ENCODE measurements at places on chromosomes 7 and 10.
A peak's percentile ranks its signal among the peaks of the same experiment; 100 is the strongest.

- no peak for DNase-seq
Measured at GRCh38 chr7:85733169-85733915, 546.5 kb upstream of the SEMA3D start.

DNA sequence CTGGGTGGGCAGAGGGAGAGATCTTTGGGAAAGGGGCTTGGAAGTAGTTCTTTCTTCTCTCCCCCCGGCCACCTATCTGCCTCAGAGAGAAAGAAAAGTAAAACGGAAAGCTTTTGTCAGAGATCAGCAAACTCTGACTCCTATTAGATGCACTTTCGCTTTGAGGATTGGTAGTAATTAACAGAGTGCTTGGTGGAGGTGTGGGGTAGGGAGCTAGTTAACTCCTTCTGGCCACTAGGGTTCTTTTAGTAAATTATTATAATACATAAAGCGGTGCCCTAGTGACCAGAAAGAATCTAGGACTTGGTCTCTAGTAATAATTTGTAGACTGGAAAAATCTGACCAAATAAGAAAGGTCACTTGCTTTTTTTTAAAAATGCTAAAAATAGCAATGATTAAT is 54.6 kb downstream of the CPVL start:
- peak; percentile 45 for DNase-seq

- DNase-seq = no peak
Measured at GRCh38 chr7:136741941-136742340, 126.5 kb upstream of the CHRM2 start.

- no peak for DNase-seq
Measured at GRCh38 chr10:133379801-133380666, 972 bp downstream of the PAOX start.

DNA sequence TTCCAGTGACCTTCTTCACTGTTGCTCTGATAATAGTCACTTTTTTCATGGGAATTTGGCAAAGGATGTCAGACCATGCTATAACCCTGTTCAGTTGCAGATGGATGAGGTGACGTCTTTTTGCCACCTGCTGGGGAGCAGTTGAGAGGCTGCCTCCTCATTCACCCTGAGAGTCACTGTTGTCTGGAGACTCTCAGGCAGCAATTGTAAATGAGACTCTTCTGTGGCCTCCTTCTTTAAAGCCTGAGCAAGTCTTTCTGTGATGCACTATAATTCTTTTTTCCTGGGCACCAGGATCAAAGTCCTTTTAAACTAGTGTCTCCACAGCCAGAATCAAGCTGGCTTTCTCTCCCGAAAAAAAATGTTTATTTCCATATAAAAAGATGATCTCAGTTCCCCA is 345.1 kb downstream of the ARL4A start:
- DNase-seq = no peak

- no peak for DNase-seq
Measured at GRCh38 chr10:58651040-58651439, 138.4 kb downstream of the BICC1 start.

GRCh38 chr7:149620961-149621360 is 123.4 kb upstream of the ZNF746 start:
- DNase-seq = peak; percentile 18

DNA sequence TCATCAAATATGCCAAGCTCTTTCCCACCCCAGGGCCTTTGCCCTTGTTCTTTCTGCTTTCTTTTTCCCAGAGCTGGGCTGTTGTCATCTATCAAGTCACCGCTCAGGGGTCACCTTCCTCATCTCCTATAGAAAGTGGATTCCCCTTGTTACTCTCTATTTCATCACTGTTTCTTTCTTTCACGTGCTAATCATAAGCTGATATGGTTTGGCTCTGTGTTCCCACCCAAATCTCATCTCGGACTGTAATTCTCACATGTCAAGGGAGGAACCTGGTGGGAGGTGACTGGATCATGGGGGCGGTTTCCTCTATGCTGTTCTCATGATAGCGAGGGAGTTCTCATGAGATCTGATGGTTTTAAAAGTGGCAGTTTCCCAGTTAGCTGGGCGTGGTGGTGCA is 17.0 kb upstream of the TIAL1 start:
- no peak for DNase-seq

DNA sequence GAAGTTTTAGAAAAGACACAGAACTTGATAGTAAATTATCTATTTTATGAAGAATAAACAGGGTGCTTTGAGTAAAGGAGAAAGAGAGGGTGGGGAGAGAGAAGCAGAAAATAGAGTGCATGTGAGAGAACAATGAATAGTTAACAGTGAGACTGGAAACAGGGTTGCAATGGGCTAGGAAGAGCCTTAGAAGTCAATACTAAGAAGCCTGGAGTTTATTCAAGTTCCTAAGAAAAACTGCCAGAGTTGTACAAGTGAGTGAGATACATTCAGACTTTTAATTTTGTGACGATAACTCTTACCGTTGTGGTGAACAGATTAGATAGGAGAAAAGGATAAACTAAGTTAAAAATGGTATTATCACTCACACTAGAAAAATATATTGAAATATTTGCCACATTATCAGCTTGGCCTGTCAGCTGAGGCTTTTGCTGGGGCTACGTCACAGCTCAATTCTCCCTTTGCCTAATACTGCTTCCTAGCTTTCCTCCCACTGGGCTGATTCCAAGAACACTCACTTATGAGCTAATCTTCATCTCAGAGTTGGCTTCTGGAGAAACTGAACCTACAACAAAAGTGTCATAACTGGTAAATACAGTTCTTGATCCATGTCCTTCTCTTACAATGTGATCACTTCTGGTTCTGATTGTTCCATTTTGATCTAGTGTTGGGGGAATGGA is 92.7 kb downstream of the SEMA3D start:
- DNase-seq = no peak

DNA sequence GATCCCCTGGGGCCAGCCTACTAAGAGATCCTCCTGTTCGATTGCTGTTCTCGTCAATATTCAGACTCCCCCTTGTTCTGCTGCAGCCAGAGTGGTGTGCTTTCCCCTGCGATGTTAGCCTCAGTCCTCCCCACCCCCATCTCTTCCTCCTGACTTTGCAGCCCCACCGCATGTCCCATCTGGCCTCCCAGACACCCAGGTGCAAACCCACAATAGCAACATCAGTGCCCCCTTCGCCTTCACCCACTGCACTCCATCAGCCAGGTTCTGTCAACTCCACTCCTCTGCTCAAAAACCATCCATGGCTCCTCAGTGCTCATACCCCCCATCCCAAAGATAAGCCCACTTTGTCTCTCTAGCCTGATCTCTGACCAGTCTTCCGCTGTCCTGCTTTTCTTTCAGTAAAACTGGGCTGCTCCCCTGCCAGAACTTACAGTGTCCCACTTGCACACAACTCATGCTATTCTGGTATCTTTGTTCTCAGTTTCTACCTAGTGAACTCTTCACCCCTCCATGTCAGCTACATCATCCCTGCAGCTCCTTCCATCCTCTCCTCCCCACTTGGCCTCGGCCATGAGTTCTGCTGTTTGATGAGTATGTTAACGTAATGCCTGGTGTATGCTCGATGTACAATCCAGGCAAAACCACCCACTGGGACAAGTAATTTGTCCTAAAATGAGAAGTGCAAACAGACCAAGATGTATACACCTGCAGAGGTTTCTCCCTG is 26.6 kb downstream of the COL13A1 start:
- no peak for DNase-seq

DNA sequence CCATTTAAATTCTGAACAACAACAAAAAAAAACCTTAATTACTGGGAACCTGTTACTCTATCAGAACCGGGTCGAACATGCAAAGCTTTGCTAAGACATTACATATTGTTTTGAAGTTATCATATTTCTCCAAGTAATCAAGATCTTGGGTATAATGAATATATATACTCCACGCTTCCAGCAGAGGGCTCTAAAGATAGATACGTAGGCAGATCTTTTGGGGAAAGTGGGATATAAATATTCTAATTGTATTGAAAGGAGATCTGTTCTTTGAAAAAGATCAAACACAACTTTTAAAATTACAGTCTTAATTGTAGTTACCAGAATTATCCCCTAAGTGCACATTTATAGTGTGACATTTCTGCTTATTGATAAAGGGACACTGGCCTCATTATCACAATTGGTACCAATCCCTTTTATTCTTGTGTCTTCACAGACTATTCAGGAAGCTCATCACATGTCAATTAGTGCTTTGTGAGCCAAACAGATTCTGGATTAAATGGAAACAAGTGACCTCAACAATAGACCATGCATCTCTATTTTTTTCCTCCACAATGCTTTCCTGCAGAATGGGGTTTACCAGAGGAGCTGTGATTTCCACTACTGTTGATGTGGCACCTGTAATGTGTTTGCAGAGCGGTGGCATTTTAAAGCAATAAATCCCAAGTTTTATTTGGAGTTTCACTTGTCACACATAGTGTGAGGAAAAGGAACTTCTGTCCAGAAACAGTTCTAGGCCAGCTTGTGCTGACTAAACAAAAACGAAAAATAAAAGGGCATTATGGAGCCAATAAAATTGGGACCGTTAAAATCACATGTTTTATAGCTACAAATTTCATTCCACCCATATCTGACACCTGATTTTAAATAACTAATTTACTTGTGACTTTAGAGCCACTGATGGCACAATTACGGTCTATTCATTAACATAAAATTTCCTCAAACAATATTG is 122.4 kb downstream of the CTTNBP2 start:
- no peak for DNase-seq

GRCh38 chr10:78291722-78292121 is 258.1 kb downstream of the RPS24 start:
- DNase-seq = no peak

DNA sequence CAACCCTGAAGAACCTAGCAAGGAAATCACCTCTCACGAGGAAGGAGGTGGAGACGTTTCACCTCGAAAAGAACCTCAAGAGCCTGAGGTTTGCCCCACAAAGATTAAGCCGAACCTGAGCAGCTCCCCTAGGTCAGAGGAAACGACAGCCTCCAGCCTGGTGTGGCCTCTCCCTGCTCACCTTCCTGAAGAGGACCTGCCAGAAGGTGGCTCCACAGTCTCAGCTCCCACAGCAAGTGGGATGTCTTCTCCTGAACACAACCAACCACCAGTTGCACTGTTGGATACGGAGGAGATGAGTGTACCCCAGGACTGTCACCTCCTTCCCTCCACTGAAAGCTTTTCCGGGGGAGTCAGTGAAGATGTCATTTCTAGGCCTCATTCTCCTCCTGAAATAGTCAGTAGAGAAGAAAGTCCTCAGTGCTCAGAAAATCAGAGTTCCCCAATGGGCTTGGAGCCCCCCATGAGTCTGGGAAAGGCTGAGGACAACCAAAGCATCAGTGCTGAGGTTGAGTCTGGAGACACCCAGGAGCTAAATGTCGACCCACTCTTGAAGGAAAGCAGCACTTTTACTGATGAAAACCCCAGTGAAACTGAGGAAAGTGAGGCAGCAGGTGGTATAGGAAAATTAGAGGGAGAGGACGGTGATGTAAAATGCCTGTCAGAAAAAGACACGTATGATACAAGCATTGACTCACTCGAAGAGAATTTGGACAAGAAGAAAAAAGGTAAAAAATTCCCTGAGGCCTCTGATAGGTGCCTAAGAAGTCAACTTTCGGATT is 150.2 kb downstream of the LCOR start:
- no peak for DNase-seq

- DNase-seq = no peak
Measured at GRCh38 chr7:50822706-50823105, 40.0 kb upstream of the GRB10 start.

DNA sequence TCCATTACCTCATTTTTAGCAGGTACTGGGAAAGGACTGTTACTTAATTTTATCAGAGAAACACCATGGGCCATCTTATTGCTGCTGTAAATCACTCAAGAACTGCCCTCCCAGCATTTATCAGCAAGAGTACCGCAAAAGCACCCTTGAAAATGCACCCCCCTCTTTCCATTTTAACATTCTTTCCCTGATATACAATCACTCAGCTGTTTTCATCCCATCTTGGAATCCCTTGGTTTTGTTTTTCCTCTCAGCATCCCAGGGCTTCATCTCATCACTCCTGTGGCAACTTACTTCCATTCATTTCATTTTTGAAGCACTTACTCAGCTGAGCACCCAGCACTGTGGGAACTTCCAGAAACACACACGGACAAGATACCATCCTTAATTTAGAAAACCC is 36.5 kb downstream of the RAPGEF5 start:
- no peak for DNase-seq

GRCh38 chr7:37540917-37541316 is 92.3 kb upstream of the ELMO1 start:
- no peak for DNase-seq

DNA sequence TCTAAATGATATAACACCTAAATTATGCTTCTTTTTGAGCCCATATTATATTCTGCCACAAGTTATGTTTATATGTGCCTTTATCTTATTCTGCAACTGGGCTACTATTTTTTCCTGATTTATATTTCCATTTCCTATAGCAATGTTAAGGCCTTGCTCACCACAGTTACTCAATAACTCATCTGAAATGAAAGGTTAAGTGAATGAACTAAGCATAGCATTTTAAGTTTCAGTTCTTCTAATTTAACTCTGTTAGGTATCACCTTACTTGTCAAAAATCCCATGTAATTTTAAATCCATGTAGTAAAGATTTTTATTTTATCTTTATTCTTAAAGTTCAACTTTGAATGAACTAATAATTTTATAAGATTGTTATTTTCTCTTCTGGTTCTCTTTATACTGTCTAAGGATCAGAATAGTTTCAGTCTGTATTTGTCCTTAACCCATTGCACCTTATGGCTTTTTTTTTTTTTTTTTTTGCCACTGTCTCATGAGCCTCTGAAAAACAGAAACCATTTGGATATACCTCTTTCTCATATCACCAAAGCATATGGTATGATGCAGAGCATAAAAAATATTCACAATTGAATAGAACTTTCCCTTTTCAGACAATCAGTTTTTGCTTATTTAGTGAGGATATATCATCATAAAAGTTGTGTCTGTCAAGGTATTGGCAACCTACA is 301.8 kb upstream of the ZWINT start:
- DNase-seq = no peak

GRCh38 chr10:133109711-133110110 is 22.0 kb downstream of the ADGRA1 start:
- no peak for DNase-seq

- no peak for DNase-seq
Measured at GRCh38 chr10:61910226-61910805, 8.8 kb downstream of the ARID5B start.

GRCh38 chr10:17802976-17803375 is 6.2 kb upstream of the MRC1 start:
- no peak for DNase-seq

- DNase-seq = no peak
Measured at GRCh38 chr10:44937196-44938005, 22.2 kb upstream of the RASSF4 start.
